ENCODE measurements at places on chromosomes 2 and 18.

DNA sequence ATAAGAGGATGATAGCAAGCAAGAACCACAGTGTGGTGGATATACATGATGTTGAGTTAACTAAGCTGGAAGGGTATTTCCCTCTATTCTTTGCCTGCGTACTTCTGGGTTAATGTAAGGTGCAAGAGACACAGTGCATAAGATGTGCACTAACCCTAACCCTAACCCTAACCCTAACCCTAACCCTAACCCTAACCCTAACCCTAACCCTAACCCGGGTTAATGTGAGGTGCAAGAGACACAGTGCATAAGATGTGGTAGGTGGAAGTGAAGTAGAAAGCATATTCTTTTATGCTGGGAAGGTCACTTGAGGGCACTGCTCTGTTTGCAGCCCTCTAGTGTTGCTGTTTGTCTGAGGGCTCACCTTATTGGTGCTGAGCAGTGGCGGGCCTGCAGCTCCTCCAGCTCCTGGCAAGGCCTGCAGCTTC lies 181.5 kb upstream of the ITGA4 start:
- no peak for DNase-seq

DNA sequence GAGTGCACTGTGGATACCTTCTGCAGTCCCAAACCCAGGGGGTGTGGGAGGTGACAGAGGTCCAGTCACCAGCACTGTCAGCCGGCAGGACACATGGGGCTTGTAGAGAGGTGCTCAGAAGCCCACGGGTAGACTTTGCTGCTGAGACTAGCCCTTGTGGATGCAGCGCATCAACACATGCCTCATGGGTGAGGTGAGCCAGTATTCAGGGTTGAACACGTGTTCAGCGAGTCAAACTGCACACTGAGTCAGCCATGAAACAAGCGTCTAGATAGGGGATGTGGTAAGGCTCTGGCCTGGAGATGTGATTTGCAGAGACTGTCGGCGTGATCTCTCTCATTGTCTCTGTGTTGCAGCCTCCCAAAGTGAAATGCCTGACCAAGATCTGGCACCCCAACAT lies 35.8 kb upstream of the SCLY start:
- no peak for DNase-seq

- DNase-seq, result peak; percentile 79
These were observed 21.7 kb upstream of the POLI start for GRCh38 chr18:54247511-54248175.

- DNase-seq, result no peak
These were observed 2.6 kb downstream of the IL18RAP start for GRCh38 chr2:102425441-102426132.

GRCh38 chr18:2508155-2508554 lies 63.1 kb downstream of the METTL4 start:
- DNase-seq, result no peak

- peak; percentile 14 for DNase-seq
These were observed 1845.6 kb upstream of the PIK3C3 start for GRCh38 chr18:40109252-40110049.

GRCh38 chr2:191635333-191636234 lies 42.4 kb upstream of the NABP1 start:
- no peak for DNase-seq

DNA sequence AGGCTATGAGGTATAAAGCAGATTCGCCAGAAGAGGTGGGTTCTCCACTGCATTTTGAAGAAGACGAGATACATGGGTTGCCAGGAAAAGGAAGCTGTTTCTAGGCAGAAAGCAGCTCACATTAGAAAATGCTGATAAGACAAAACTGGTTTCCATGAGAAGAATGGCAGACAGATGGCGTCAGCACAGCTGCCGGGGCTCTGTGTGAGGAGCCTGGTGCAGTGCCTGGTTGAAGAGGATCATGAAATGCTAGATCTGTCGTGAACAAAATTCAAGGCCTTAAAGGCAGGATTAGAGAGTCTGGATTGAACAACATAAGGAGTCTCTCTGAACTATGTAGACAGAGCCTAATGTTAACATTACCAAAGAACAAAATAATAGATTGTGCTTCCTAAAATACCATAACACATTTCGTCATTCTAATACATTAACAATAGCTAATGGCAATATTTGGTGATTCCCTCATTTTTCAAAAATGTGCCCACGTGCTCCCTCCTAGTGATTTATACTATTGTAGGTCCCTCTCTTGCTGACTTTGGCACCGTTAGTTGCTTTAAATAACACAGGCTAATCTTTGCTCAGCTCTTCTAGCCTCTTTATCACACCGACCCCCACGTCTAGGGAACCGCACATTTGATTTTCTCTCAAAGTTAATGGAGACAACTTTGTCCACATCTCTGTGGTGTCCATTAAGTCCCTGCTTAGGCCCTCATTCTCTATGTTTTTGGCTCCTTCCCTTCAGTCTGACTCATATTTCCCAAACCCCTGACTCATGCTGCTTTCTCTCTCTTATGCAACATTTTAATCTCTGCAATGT lies 38.2 kb downstream of the EFEMP1 start:
- DNase-seq, result no peak

DNA sequence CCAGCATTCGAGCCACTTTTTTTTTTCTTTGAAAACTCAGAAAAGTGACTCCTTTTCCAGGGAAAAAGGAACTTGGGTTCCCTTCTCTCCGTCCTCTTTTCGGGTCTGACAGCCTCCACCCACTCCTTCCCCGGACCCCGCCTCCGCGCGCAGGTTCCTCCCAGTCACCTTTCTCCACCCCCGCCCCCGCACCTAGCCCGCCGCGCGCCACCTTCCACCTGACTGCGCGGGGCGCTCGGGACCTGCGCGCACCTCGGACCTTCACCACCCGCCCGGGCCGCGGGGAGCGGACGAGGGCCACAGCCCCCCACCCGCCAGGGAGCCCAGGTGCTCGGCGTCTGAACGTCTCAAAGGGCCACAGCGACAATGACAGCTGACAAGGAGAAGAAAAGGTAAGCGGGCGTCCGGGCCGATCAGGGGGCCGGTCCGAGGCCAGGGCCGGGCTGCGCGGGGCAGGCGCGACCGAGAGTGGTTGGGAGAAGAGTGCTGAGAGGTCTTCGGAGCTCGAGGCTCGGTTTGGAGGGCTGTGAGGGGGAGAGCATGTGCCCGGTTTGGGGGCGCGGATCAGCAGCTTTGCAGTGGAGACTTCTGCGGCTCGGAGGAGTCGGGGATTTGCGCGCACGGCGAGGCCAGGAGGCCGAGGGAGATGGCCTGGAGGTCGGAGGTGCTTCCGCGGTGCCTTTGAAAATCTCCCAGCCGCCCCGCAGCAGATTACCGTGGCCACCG lies 502 bp downstream of the EPAS1 start:
- no peak for DNase-seq

DNA sequence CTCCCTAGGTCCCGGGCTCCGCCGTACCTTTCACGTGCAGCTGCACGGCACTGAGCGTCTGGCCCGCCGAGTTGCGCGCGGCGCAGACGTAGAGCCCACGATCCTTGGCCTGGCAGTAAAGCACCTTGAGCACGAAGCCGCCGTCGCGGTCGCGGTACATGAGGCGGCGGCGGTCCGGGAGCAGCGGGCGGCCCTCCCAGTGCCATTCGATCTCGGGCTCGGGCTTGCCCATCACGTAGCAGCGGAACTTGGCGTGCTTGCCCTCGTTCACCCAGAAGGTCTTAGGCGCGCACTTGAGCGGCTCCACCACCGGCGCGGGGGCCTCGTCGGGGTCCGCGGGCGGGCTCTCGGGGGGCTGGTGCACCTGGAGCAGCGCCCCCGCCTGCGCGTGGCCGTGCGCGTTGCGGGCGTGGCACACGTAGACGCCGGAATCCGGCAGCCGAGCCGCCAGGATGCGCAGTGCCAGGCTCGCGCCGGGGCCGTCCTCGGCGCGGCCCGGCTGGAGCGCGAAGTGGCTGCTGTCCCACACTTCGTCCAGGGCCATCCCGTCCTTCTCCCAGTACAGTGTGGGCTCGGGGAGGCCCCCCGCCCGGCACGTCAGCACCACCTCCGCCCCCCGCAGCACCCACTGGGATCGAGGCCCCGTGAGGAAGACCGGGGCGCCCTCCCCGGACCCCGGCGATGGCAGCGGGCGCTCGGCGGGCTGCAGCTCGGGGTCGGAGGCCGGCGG lies 980 bp downstream of the OBSL1 start:
- DNase-seq, result peak; percentile 13

- no peak for DNase-seq
These were observed 76.8 kb downstream of the ZFP36L2 start for GRCh38 chr2:43149482-43150107.

- no peak for DNase-seq
These were observed 52.1 kb downstream of the CMPK2 start for GRCh38 chr2:6813573-6813972.
